ENCODE measurements at places on chromosomes 1 and 21.

DNA sequence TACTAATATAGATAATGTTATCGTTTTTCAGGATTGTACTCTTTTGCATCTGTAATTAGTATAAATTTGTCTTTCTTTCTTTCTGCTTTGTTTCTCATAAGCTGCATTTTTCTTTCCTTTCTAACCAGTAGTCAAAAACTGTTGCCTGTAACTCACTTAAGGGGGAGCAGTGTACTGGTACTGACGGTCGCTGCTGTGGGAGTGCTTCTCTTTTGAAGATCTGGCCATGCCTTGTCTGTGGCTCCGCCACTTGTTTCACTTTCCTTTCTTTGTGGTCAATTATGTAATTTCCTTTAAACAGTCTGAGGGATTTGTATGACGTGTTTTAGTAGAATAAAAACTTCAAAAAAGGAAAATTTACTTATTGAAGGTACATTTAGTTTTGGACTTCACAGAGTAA is 37.0 kb downstream of the MIA3 start:
- DNase-seq, result no peak

DNA sequence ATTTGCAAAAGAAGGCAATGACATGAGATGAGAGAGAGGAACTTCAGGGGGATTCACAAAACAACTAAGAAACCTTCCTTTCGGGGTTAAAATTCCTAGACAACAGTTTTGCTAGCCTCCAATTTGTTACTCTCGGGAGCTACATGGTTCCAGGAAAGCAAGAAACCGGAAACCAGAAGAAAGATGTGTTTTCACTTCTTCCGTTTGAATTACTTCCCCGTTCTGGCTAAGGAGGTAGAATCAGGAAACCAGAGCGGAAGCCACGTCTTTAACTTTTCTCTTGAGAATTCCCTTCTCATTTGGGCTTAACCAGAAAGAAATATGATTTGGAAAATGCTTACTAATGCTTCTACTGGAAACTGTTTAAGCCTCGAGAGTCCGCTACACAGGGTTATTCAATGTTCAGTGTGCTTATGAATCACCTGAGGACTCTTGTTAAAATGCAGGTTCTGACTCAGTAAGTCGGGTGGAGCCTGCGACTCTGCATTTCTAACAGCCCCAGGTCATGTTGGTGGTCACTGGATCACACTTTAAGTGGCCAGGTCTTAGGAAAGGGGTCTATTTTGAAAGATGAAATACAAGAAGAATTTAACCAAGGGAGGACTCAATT is 43.5 kb upstream of the MCOLN3 start:
- DNase-seq, result no peak

GRCh38 chr1:236706183-236706582 is 19.9 kb downstream of the ACTN2 start:
- DNase-seq, result no peak

DNA sequence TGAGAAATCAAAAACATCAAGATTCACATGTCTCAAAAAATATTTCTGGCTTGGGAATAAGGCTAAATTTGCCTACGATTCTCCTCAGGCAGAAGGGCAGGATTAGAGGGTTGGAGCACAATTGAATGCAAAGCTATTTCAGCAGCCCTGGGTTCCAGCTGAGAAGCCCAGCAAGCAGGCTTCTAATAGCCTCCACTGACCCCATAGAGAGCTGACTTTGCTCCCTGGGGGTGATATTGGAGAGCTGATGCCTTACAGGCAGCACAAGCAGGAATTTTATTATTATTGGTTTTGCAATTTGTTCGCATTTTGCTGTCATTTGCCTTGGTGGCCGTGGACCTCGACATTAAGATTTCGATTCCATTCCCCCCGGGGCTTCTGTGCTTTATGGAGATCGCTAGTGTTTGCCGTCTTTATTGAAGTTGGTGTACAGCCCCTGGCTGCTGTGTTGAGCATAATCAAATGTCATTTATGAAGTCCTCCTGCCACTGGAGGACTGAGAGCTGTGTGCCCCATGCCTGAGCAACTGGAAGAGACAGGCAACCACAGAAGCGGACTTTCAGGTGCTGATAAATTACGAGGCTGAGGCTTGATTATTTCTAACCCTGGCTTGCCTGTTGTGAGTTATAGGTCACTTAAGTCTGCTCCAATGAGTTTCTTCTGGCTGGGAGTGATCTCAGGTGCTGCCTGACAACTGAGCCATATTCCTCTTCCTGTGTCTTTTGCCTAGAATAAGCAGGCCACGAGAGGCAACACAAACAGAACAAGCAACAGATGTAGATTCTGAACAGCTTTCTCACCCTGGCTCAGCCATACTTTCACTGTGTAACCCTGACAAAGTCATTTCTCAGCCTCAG is 518.4 kb upstream of the CAMK1G start:
- no peak for DNase-seq

DNA sequence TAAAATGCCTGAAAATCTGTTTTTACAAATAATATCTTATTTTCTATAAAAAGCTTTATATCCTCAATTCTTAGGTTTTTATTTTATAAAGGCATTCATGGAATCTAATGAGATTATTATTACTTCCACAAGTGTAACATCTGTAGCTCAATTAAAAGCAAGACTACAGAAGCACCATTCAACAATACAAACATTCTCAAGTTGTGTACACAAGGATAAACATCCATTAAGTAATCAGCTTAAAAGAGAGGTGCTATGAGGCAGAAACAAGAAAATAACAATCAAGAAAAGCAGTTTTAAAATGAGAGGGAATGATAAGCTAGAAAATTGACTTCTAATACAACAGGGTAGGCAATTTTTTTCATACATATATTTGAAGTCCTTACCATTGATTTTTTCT is 326.1 kb downstream of the MRPL39 start:
- no peak for DNase-seq

GRCh38 chr21:41188486-41189149 is 20.7 kb downstream of the BACE2 start:
- DNase-seq, result no peak

DNA sequence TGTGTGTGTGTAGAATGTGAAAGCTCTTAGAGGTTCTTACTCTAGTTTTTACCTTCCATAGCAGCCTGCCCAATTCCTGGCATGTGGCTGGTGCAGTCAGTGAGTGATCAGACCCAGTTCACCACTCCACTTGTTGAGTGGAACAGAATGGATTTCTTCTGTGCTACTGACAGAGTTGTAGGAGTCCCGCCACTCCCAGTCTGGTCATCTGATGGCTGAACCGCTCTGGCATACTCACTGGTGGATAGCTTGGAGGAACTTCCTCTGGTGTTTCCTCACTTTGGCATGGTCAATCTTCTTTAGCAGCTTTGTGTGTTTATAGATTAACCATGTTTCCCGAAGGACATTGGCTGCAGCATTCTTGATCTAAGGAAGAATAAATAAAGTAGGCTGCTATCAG is 106.7 kb upstream of the ADAR start:
- no peak for DNase-seq

DNA sequence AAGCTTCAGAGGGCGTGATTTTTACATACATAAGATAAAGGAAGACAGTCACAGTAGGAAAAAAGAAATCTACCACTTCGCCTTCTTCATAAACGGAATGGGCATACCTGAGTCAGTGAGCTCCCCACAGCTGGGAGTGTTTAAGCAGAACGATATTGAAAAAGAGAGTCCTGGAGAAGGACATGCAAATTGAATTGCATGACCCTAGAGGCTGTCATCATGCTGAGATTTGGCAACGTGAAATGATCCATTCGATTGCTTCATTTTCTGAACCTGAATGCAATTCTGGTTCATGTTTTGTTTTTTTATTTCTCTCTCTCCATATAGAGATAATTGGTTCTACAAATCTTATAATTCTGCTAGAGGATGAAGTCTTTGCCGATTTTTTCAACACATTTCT is 3.7 kb downstream of the RGSL1 start:
- DNase-seq, result no peak

DNA sequence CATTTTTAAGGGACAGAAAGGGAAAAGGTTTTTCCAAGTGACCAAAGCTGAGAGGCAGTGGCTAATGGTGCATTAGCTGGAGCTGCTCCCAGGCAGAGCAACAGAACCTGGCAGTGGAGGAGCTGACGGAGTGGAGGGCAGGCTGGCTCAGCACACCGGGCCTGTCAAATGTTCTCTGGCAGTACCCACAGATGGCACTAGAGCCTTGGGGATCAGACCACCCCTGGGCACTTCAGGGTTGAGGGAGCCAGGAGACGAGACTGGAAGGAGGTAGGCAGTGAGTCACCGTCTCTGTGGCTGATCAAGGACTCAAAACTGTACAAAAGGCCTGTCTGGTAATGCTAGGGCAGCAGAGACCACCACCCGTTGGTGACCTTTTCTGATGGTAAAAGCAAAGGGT is 121.7 kb upstream of the KIAA0040 start:
- no peak for DNase-seq

GRCh38 chr21:24025101-24025500 is 1582.2 kb downstream of the MRPL39 start:
- no peak for DNase-seq
